AG10803 (cell line): ENCODE measurements at places on chromosomes 2 and 18.

- peak; percentile 95 for DNase-seq
Measured at GRCh38 chr2:173205375-173205774, 129.7 kb downstream of the MAP3K20 start.

GRCh38 chr18:10009321-10010144, 95.7 kb downstream of the VAPA start:
- no peak for DNase-seq

DNA sequence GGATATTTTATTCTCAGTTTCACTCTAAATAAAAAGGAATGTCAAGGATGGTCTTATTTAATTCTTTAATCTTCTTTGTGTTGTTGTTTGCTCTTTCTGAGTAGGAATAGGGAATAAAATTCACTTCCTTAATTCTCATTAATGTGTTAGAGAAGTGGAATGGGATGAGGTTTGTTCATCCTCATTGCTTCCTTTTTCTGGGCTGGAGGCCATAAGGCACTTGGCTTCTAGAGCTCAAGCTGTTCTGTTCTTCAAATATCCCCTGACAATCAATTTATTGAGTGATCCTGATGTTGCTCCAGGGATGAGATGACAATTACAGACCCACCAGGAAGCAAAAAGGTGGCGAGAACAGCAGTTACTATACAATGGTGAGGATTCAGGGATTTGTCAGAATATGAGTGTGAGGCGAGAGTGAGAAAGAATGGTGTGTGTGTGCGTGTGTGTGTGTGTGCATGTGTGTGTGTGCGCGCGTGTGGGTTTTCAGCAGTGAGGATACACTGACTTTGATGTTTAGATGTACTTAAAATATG, 557.6 kb upstream of the FANCL start:
- DNase-seq: no peak

DNA sequence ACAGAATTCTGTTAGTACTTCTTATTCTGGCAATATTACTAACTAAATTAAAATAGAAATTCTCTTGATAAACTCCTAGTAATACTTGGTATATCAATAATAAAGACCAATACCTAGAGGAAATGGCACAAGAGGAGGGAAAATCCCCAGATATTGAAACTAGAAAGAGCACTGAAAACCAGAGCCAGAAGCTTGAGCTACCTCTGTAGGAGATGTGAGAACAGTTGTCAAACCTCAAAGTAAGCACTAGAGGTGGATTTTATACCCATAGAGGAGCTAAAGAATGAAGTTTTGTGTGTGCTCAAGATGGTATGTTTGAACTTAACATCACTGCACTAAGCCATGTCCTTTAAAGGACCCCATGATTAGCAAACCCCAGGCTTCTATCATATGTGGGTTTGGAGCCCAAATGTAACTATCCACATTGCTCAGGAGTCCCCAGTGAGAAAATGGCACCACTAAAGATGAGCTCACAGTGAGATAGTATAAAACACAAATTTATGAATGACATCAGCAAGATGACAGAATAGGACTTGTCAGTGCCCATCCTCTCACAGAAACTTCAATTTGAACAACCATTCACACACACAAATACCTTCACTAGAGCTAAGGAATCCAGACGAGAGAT, 122.1 kb downstream of the PKP4 start:
- DNase-seq: no peak

DNA sequence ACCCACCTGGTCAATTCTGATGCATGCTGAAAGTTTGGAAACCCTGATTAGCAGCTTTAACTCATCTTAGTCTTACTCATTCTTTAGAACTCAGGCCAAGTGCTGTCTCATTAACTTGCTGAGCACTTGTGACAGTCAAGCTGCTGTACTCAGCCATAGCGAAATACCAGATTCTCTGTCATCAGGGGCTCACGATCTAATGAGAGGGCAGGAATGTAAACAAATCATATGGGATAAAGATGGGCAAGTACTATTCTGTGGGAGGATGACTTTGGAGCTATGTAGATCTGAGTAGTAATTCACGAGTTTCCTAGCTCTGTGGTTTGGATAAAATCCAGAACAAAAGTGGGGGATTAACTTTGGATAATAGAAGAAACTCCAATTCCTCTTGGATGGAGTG, 376.6 kb downstream of the HRH4 start:
- peak; percentile 92 for DNase-seq

DNA sequence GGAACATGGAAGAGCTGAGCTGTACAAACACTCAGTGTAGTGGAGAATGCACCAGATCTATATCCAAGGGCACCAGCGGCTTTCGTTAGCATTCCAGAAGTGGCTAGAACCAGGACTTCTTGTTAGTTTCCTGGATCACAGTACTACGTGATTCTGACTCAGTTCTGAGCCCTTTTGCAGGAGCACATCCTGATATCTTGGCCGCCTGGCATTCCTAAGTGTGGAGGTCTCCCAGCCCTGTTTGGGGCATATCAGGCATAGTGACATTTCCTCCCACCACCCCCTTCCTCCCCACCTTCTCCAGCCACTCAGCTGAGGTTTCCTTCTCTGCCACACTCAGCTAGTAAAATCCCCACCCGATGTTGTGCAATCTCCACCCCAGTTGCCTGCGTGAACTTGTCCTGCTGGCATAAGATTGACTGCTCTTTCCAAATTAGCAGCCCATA, 63.4 kb downstream of the BMP10 start:
- peak; percentile 43 for DNase-seq

DNA sequence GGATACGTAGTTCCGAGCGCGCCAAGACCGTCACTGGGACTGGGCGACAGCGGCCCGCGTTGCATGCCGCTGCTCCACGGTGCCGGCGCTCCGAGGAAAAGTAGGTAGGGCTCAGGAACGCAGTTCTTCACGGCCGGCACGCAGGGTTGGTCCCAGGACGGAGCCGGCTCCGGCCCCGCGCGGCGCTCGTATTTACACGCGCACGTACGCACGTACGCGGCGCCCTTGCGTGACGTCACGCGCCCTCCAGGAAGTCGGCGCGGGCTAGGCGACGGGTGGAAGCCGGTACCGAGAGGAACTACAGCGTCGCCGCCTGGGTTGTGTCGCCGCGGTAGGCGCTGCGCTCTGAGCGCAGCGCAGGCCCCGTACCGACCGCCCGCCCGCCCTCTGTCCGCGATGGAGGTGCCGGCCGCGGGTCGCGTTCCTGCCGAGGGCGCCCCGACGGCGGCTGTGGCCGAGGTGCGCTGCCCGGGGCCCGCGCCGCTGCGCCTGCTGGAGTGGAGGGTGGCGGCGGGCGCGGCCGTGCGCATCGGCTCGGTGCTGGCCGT, at the start of gene CTDP1:
TSS of gene CTDP1 (plus strand) at position 252 of the 548 bp plus-strand sequence. CDS start at position 397, 145 bp downstream.
- peak; percentile 92 for DNase-seq

GRCh38 chr2:209726311-209726710, 45.3 kb upstream of the UNC80 start:
- no peak for DNase-seq

- DNase-seq: no peak
Measured at GRCh38 chr2:69020496-69021426, 7.8 kb downstream of the ANTXR1 start.

DNA sequence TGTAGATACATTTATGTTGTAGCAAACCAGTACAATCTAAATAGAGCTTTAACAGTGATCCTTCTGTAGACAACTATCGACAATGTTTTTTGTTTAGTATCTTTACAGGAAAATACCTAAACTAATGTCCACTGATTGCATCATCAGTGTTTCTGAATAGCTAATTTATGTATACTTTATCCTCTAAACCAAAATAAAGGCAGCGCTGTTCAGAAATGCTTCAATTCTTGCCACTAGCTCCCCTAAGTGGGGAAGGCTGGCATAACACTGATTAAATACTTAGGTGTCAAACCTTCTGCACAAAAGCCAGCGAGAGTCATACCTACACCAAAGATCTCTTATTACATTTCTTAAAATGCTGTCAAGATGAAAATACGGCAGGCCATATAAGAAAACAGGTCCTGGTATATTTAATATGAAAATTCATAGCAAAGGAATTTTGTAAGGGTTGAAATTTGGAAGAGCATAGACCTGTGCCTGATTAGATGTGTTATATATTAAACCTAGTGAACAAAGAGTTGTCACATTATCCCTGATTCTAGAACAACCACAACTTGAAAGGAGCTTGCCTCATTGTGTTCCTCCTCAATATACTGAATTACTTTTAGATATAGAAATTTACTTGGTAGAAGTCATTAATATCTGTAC, 1693.4 kb upstream of the SLC39A10 start:
- peak; percentile 8 for DNase-seq
